ENCODE measurements at places on chromosomes 12 and 14. TPM values are rescaled to one million over a fixed set of nuclear protein-coding genes. Genes with fewer than 3 reads are reported as not detected.

The ACOT6 gene
- total RNA-seq = not detected

The NRL gene
- total RNA-seq = 2.3 TPM

The PLA2G1B gene
- not detected for total RNA-seq

The GPR132 gene
- 4.0 TPM for total RNA-seq

The PIANP gene
- 0.53 TPM for total RNA-seq

The ARHGDIB gene
- 26.2 TPM for total RNA-seq

The PTGES3 gene
- 223 TPM for total RNA-seq

The NR4A1 gene
- 16.2 TPM for total RNA-seq

The KLRG1 gene
- total RNA-seq = 1.1 TPM

The TPPP2 gene
- total RNA-seq = 0.58 TPM

The HSP90AA1 gene
- 252 TPM for total RNA-seq

The CLEC1B gene
- total RNA-seq = not detected

The GPRC5D gene
- not detected for total RNA-seq

The TDRD9 gene
- 0.63 TPM for total RNA-seq

The MAP3K9 gene
- 9.3 TPM for total RNA-seq

The NEUROD4 gene
- total RNA-seq = not detected

The PRH2 gene
- total RNA-seq = not detected

The CAPRIN2 gene
- total RNA-seq = 7.3 TPM

The ARHGAP9 gene
- total RNA-seq = 18.5 TPM

The ENDOU gene
- total RNA-seq = not detected

The RXYLT1 gene
- total RNA-seq = 16.4 TPM

The SMCO3 gene
- not detected for total RNA-seq

The KRT2 gene
- total RNA-seq = 0.12 TPM

The TCL1B gene
- not detected for total RNA-seq

The TGFB3 gene
- 5.7 TPM for total RNA-seq

The LRRK2 gene
- total RNA-seq = 15.7 TPM

The DYNC1H1 gene
- total RNA-seq = 547 TPM

The KRT75 gene
- not detected for total RNA-seq

The DBX2 gene
- not detected for total RNA-seq

The NUDT14 gene
- total RNA-seq = 26.9 TPM

The LALBA gene
- total RNA-seq = not detected

The KRT3 gene
- not detected for total RNA-seq

The ITGA7 gene
- 46.0 TPM for total RNA-seq

The AICDA gene
- total RNA-seq = not detected

The RFLNA gene
- total RNA-seq = 18.0 TPM

The B3GNT4 gene
- 0.26 TPM for total RNA-seq

The RPGRIP1 gene
- total RNA-seq = 0.09 TPM

The KCNH3 gene
- total RNA-seq = 0.13 TPM

The MYL2 gene
- total RNA-seq = 13.2 TPM

The TEX52 gene
- not detected for total RNA-seq

The RNASE3 gene
- total RNA-seq = not detected

All from mucosa of descending colon (tissue), 3 donors.